PC-9 (cell line): ENCODE measurements at places on chromosomes 1 and 21. TPM values are rescaled to one million over a fixed set of nuclear protein-coding genes. Genes with fewer than 3 reads are reported as not detected.

DNA sequence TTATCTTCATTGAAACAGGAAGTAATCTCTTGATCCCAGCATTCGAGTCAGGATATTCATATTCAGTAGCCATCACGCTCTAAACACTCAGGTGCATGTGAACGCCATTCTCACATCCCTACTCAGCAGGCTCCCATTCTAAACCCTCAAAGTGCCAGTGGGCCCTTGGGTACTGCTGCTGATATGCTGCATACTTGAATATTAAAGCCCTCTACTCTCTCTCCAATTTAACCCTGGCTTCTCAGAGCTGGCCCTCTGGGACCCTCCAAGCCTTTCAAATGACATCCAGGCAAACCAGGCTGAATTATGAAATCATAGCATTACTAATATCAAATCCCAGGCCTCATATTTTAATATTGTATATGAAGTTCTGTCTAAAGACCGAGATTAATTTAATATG, 468.2 kb downstream of the NUF2 start:
- H3K36me3 ChIP-seq, result no peaks in the 10 kb centered on the region
- DNase-seq, result no peak
- H3K27ac ChIP-seq, result no peak overlapping the region

KRTAP21-1 gene
- not detected in 2 replicates for total RNA-seq

AMY2A gene
- not detected in 2 replicates for total RNA-seq

DNA sequence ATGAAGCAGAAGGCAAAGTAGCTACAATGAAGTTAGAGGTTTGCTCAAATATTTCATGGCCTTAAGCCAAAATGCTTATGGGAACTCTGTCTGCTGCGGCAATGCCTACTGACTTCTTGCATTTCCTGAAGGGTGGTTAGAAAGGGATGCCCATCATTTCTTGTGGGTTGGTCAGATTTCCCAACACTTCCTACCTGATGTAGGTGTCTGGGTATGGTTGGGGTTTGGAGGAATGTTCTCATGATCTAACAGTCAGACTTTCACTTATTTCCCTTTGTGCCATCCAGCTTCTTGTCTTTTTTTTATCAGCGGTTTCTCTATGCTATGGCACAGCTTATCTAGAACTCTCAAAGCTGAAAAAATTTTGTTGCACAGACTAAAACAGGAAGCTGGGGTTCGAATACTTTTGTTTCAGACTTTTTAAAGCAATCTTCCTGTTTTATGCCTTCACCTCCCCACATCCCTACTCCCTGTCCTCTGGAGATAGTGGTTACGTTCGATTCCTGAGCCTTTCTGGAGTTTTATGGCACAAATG, 307.7 kb downstream of the USP25 start:
- no peaks in the 10 kb centered on the region for H3K4me1 ChIP-seq
- H3K4me3 ChIP-seq, result no peak overlapping the region
- no peak for DNase-seq
- H3K36me3 ChIP-seq, result no peaks in the 10 kb centered on the region

C4BPB gene
- 1.4 and 4.2 TPM in 2 replicates for total RNA-seq

DNA sequence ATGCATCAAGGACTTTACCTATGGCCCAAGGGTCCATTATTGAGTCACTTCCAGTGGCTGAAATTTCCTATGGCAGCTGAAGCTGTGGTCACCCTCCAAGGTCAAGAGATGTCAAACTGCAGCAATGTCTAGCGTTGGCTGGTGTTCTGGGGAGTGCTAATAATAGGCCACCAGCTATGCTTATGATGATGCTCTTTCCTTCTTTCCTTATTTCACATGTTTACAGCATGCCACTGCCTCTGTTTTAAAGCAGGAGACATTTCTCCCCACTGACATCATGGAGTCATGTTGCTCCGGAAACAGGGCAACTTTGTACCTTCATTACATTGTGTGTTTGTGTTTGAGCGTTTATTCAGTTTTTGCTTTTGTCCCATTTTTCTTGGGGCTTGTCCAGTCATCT, 62.6 kb upstream of the CYYR1 start:
- H3K4me1 ChIP-seq, result no peaks in the 10 kb centered on the region
- no peaks in the 10 kb centered on the region for H3K36me3 ChIP-seq
- DNase-seq, result no peak
- H3K4me3 ChIP-seq, result no peak overlapping the region
- H3K27ac ChIP-seq, result no peak overlapping the region

XCL2 gene
- not detected in 2 replicates for total RNA-seq

GRCh38 chr1:164560556-164560955, 1.6 kb downstream of the PBX1 start:
- DNase-seq, result no peak
- peaks cover 54% of the 10 kb centered on the region for H3K4me1 ChIP-seq
- H3K4me3 ChIP-seq, result peak overlapping the region; percentile 71
- H3K27me3 ChIP-seq, result no peaks in the 10 kb centered on the region

DNA sequence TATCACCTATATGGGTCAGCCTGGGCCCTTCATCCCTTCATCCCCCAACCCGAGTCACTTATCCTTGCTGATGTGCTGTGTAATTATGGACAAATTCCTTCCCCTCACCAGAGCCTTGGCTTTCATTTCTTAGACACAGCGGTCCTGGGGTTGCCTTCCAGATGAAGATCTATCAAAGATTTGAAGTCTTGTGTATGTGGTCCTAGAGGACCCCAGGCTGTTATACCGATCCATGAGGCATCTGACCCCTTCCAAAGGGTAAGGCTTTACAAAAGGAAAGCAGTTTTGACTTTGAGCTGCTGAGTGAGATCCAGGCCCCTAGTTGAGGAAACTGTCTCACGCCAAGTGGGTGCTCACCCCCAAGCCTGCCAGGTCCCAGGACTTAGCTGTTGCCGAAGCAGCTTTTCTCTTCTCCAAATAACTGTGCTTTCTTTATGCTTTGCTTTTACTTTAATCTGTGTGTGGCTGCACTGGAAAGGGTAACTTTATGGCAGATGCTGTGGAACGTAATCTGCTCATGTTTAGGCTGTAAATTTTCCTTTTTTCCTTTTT, 37.6 kb downstream of the MAN1C1 start:
- no peak for DNase-seq
- no peaks in the 10 kb centered on the region for H3K27me3 ChIP-seq
- H3K4me1 ChIP-seq, result no peaks in the 10 kb centered on the region
- no peak overlapping the region for H3K4me3 ChIP-seq

DNA sequence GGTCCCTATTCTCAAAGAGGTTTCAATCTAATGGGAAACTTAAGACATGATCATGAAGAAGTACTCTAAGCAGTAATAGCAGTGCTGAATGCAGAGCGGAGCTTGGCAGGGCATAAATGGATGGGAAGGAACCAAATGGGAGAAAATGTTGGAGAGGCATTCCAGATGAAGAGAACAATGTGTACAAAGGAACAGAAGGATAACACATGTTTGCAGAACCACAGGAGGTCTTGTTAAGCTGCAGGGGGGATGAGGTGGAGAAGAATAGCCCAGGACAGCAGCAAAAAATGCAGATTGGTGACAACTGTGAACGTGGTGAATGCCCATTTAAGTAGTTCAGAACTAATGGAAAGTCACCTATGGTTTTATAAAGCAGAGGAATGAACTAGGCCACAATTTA, 99.1 kb downstream of the ASTN1 start:
- peaks cover 20% of the 10 kb centered on the region for H3K27me3 ChIP-seq
- no peaks in the 10 kb centered on the region for H3K36me3 ChIP-seq
- no peaks in the 10 kb centered on the region for H3K4me1 ChIP-seq
- no peak for DNase-seq
- H3K27ac ChIP-seq, result no peak overlapping the region

GRCh38 chr21:46100020-46100419, 2.1 kb downstream of the COL6A2 start:
- no peak overlapping the region for H3K4me3 ChIP-seq
- H3K27ac ChIP-seq, result no peak overlapping the region
- H3K36me3 ChIP-seq, result no peaks in the 10 kb centered on the region
- no peaks in the 10 kb centered on the region; the same call in 1 of the 2 replicates for H3K4me1 ChIP-seq
- DNase-seq, result no peak
- no peaks in the 10 kb centered on the region for H3K27me3 ChIP-seq

GRCh38 chr21:42708107-42708506, 54.7 kb downstream of the PDE9A start:
- no peaks in the 10 kb centered on the region for H3K27me3 ChIP-seq
- no peak overlapping the region for H3K4me3 ChIP-seq
- H3K36me3 ChIP-seq, result no peaks in the 10 kb centered on the region
- H3K27ac ChIP-seq, result no peak overlapping the region

- H3K4me3 ChIP-seq, result no peak overlapping the region
- peaks cover 23% of the 10 kb centered on the region for H3K4me1 ChIP-seq
- DNase-seq, result no peak
- peak overlapping the region; percentile 48 for H3K27ac ChIP-seq
- no peaks in the 10 kb centered on the region for H3K36me3 ChIP-seq
Measured at GRCh38 chr1:78339490-78339889, 151.3 kb upstream of the PTGFR start.

- no peak overlapping the region for H3K27ac ChIP-seq
- H3K36me3 ChIP-seq, result no peaks in the 10 kb centered on the region
- DNase-seq, result no peak
- H3K27me3 ChIP-seq, result peaks cover 35% of the 10 kb centered on the region; the same call in 1 of the 2 replicates
Measured at GRCh38 chr1:4595341-4596225, 58.8 kb upstream of the AJAP1 start.

DNA sequence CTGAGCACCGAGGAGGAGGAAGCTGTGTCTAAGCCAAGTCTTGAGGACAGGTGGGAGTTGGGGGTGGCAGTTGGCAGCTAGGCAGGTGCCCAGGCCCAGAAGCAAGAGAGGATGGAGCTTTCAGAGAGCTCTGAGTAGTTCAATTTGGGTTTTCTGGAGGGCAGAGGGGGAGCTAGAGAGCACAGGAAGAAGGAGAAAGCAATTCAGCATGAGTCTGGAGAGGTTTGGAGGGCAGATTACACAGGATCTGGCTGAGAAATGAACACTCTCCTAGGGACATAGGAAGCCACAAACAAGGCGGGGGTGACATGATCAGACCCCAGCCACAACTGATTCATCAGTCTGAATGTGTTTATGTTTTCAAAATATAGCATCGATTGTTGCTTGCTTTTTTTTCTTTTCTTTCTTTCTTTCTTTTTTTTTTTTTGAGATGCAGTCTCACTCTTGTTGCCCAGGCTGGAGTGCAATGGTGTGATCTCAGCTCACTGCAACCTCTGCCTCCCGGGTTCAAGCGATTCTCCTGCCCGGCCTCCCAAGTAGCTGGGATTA, 23.8 kb downstream of the PTPRF start:
- 0 out of 2 replicates have a peak overlapping the region, but pooled peaks have one; percentile 13 for H3K27ac ChIP-seq
- H3K36me3 ChIP-seq, result peaks cover 15% of the 10 kb centered on the region
- peaks cover 79% of the 10 kb centered on the region for H3K4me1 ChIP-seq

- peak overlapping the region; percentile 92 for H3K27ac ChIP-seq
- peaks cover 71% of the 10 kb centered on the region for H3K4me1 ChIP-seq
- no peak overlapping the region for H3K4me3 ChIP-seq
Measured at GRCh38 chr21:35222021-35222420, 172.9 kb upstream of the RUNX1 start.

DNA sequence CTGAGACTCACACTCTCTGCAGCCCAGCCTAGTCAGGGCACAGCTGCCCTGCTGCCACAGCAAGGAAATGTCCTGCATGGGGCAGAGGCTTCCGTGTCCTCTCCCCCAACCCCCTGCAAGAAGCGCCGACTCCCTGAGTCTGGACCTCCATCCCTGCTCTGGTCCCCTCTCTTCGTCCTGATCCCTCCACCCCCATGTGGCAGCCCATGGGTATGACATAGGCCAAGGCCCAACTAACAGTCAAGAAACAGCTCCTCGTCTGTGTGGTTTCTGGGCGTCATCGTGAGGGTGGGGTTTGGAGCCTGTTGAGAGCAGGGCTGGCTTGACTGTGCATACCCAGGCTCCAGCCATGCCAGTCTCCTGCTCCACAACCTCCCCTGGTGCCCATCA, 19.5 kb downstream of the FAAH start:
- H3K4me3 ChIP-seq, result no peak overlapping the region
- no peaks in the 10 kb centered on the region for H3K27me3 ChIP-seq

- H3K27ac ChIP-seq, result no peak overlapping the region
- no peaks in the 10 kb centered on the region for H3K27me3 ChIP-seq
- DNase-seq, result no peak
- H3K4me1 ChIP-seq, result no peaks in the 10 kb centered on the region
Measured at GRCh38 chr1:19557609-19558051, 72.3 kb upstream of the CAPZB start.

DNA sequence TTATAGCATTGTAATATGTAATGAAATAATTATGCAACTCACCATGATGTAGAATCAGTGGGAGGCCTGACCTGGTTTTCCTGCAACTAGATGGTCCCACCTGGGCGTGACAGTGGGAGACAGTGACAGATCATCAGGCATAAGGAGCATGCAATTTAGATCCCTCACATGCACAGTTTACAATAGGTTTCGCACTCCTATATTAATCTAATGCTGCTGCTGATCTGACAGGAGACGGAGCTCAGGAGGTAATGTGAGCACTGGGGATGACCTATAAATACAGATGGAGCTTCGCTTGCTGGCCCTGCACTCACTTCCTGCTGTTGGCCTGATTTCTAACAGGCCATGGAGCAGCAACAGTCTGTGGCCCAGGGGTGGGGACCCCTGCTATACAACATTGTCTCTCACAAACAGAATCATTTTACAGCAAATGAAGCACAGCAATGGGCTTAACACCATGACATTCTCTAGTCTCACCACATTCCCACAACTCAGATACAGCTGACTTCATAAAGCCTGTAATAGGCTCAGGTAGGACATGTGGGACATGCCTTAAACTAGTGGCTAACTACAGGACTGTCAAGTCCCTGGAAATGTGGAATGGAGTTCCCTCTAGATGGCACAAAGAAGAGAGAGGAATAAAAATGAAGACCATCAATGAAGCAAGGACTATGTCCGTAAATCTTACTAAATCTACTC, 40.7 kb upstream of the SLC5A9 start:
- no peaks in the 10 kb centered on the region for H3K36me3 ChIP-seq
- no peaks in the 10 kb centered on the region for H3K4me1 ChIP-seq
- no peak overlapping the region for H3K27ac ChIP-seq
- no peaks in the 10 kb centered on the region for H3K27me3 ChIP-seq
- H3K4me3 ChIP-seq, result no peak overlapping the region
- no peak for DNase-seq

GRCh38 chr1:165845992-165846748, 18.8 kb downstream of the UCK2 start:
- no peak overlapping the region for H3K27ac ChIP-seq
- H3K4me1 ChIP-seq, result peaks cover 27% of the 10 kb centered on the region
- no peaks in the 10 kb centered on the region for H3K27me3 ChIP-seq

PYHIN1 gene
- total RNA-seq, result not detected in 2 replicates
